ENCODE measurements at places on chromosomes 2 and 18.

GRCh38 chr2:74399785-74400184 is 19.7 kb upstream of the DCTN1 start:
- DNase-seq, result no peak

GRCh38 chr2:41989501-41990180 is 58.2 kb upstream of the PKDCC start:
- DNase-seq, result no peak

DNA sequence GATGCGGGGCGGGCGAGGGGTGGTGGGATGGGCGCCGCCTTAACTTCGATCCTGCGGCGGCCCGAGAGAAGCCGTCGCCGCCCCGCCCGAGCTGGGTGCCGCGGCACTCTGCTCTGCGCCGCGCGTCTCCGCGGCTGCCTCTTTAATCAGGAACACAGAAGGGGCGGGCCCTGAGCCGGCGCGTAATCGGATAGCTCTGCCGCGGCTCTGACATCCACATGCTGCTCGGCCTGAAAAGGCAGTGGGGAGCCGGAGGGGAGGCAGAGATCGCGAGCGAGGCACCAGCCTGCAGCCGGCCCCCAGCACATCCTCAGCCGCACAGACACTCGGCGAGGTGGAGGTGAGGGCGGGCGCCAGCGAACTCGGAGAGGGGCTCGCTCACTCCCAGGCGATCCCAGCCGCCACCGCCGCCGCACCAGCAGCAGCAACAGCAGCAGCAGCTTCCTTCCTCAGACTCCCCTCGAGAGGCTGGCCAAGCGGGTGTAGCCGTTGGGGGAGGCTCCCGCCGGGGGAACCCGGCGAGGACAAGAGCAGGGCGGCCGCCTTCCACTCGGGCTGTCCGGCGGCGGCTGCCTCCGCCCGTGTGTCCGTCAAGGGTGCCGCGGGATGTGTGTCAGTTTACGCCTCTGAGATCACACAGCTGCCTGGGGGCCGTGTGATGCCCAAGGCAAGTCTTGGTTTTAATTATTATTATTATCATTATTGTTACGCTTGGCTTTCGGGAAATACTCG is at the start of gene NRP2:
TSS of gene NRP2 (plus strand) at position 263 of the 732 bp plus-strand sequence. CDS start 790 bp downstream, outside the sequence.
- DNase-seq, result no peak

DNA sequence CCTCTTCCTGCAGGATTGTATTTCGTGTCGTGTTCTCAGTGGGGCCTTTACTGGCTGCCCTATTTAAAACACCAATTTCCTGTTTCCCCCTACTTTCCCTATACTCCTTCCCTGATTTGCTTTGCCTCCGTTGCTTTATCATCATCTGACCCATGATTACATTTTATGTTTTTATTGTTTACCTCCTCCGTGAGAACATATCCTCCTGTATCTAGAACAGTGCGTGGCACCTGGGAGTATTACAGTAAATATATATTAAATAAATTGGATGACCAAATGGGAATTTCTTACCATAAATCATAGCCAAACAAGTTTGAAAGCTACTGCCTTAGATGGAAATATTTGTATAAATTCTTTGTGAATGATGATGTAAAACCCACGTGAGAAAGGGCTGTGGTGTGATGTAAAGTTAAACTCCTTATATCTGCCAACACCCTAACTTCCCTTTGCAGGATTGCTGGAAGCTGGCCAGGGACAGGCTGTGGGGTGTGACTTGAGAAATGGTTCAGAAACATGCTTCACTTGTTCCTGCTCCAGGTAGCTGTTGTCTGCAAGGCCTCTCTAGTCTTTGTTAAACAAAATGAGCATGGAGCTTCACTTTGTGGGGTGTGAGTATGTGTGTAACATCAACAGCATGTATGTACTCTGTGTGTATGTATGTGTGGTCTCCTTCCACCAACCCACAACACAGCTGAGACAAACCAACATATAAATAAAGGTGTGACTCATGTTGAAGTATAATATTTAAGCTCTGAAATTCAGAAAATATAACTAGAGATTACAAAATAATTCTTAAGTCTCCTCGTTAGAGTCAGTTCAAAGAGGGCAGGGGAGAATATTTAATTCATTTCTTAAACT is 40.3 kb downstream of the LHCGR start:
- DNase-seq, result no peak

DNA sequence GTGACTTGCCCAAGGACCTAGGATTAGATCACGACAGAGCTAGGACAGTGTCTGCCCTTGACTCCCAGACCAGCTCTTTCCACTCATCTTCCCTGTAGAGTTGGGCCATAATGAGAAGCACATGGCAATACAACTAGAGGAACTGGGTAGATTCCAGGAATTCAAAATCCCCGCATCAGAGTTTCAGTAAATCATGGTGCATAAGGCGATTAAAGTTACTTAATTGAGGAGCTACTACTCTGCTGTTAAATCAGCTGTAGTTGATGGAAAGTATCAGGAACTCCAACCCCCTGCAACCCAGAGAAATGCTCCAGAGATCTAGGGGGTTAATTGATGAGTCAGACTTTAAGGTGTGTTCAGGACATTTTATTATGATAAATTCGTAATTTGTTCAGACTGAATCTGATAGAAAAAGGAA is 5.7 kb downstream of the ANTXR1 start:
- no peak for DNase-seq

- no peak for DNase-seq
Measured at GRCh38 chr18:39389800-39390379, 1824.3 kb upstream of the CELF4 start.

GRCh38 chr2:103739921-103740320 is 978.1 kb downstream of the TMEM182 start:
- DNase-seq, result no peak

DNA sequence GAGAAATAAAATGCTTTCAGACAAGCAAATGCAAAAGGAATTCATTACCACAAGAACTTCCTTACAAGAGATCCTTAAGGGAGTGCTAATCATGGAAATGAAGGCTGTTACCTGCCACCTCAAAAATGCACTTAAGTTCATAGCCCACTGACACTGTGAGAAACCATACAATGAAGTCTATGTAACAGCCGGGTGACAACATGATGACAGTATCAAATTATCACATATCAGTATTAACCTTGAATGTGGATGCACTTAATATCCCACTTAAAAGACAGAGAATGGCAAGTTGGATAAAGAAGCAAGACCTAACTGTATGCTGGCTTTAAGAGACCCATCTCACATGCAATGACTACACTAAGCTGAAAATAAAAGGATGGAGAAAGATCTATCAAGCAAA is 403.4 kb upstream of the MC4R start:
- no peak for DNase-seq

GRCh38 chr2:166375736-166376487 is at the start of gene SCN9A:
Gene SCN9A (minus strand): TSS chr2:166375944. CDS start chr2:166311756, 64,188 bp downstream.
- no peak for DNase-seq

DNA sequence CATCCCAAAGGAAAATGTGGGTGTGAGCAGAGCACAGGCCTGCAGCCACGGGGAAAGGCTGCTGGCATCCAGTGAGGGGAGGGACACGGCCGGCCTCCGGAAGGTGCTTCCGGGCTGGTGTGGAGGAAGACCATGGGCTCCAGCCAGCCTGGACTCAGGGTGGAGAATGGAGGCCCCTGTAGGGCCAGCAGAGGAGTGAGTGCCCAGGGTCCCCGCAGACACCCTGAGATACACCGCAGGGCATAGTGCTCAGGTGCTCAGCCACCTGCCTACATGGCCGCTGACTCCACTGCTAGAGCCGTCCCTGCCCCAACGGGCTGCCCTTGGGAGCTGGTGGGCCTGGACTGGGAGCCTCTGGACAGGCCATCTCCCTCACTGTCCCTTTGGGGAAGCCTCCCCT is 28.5 kb upstream of the SNTG2 start:
- no peak for DNase-seq

Measured in esophagus squamous epithelium (tissue), 5 donors.